GM12864 (cell line): ENCODE measurements at places on chromosomes 16 and 17.

GRCh38 chr16:50152351-50152806, 727 bp upstream of the TENT4B start:
- peak; percentile 80 for DNase-seq

- no peak for DNase-seq
Observed at GRCh38 chr16:11627822-11628457, 40.3 kb upstream of the SNN start.

GRCh38 chr16:31157136-31157535, 7.3 kb upstream of the PRSS36 start:
- DNase-seq: no peak

DNA sequence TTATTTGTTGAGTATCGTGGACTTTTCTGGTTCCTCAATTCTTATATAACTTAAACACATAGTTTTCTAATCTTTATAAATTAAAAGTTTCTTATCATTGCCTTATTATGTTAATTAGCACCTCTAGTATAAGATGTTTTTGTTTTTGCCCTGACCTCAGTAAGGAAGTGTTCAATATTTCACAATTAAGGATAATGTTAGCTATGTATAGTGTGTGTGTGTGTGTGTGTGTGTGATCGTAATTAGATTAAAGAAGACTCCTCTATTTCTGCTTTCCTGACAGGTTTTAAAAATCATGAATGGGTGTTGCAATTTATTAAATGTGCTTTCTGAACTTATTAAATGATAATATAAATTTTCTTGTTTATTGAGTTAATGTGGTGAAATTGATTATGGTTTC, 12.0 kb downstream of the IL21R start:
- no peak for DNase-seq

GRCh38 chr17:45009676-45010467, 41.6 kb downstream of the DCAKD start:
- DNase-seq: no peak

DNA sequence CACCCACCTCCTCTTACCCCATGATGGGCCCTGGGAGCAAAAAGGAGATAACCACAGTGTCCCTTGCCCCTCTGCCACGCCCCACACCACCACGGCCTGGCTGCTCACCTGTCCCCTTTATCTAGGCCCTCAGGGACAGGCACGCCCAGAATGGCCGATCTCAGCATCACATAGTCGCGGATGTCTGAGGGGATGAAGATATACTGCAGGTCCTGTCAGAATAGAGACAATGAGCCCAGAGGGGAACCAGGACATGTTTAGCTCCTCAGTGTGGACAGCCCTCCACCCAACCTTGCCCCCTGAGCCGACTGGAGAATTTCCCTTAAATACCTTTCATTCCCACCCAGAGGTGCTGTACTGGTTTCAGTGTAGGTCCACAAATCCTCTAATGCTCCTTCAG, 15.2 kb downstream of the ST6GALNAC2 start:
- no peak for DNase-seq

DNA sequence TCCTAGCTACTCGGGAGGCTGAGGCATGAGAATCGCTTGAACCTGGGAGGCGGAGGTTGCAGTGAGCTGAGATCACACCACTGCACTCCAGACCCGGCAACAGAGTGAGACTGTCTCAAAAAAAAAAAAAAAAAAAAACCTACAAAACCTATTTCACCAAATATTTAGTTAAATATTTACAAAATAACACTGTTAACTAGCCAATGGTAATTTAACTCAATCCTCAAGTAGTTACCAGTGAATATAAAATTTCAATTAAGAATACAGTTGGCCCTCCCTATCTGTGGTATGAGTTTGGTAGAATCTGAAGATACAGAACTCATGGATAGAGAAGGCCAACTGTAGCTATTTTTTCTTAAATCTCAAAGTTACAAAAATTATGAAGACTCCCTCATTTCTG, 247.4 kb downstream of the SOX9 start:
- no peak for DNase-seq

DNA sequence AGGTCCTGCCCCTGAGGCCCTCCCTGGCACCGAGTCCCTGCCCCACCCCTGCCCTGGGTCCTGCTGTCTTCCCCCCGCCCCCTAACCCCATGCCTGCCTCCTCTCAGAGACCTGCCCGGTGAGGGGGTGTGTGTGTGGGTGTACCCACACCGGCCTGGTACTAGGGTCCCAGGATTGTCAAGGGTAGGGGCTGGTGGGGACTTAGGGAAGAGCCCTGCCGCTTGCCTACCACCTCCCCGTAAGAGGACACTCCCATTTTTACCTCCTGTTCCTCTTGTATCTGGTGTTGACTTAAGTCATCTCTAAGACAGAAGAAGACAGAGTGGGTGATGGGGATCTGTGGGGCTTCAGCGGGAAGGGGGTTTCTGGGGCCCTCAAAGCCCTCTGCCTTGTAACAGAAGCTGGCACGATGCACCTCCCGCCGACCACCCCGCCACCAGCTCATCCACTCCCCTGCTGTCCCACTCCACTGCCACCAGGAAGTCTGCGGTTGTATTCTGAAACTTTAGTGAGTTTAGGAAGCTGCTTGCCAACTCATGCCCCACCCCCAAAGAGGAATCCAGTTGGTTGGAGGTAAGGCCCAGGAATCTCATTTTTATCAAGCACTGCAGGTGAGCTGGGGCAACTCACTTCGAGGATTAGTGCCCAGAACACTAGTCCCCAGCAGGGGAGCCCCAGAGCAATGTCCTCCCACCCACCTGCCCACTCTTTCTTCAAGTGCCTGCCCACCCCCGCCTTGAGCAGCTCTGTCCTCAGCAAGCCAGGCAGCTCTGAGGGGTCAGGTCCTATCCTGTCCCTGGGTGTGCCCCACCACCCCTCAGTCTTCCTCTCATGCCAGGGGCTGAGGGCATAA, 5.6 kb downstream of the SPATA32 start:
- no peak for DNase-seq

DNA sequence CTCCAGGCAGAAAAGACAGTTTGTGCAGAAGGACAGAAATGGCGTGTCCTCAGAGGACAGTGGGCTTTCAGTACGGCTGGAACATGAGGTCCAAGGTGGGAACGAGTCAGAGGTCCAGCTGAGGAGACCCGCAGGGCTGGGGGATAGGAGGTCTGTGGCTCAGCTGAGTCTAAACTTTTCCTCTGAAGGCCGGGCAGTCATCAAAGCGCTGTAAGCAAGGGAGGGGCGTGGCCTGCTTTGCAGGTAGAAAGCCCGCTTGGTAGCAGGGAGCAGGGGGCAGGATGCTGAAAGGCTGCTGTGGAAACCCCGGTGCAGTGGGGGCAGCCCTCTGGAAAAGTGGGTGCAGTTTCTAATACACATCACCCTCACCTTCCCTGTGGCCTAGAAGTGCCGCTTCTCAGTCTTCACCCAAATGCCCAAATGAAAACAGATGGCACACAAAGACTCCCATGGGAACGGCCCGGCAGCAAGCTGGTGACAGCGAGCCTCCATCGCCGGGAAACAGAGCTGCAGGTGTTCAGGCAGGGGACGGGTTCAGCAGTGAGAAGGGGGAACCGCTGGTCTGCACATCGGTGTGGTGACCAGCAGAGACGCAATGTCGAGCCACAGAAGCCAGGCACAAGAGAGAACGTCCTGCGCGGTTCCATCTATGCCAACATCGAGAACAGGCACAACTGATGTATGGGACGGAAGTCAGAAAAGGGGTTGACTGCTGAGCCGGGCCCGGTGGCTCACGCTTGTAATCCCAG, 12.2 kb upstream of the OSGIN1 start:
- no peak for DNase-seq

- no peak for DNase-seq
Observed at GRCh38 chr17:42673266-42673884, 3.4 kb downstream of the PLEKHH3 start.

DNA sequence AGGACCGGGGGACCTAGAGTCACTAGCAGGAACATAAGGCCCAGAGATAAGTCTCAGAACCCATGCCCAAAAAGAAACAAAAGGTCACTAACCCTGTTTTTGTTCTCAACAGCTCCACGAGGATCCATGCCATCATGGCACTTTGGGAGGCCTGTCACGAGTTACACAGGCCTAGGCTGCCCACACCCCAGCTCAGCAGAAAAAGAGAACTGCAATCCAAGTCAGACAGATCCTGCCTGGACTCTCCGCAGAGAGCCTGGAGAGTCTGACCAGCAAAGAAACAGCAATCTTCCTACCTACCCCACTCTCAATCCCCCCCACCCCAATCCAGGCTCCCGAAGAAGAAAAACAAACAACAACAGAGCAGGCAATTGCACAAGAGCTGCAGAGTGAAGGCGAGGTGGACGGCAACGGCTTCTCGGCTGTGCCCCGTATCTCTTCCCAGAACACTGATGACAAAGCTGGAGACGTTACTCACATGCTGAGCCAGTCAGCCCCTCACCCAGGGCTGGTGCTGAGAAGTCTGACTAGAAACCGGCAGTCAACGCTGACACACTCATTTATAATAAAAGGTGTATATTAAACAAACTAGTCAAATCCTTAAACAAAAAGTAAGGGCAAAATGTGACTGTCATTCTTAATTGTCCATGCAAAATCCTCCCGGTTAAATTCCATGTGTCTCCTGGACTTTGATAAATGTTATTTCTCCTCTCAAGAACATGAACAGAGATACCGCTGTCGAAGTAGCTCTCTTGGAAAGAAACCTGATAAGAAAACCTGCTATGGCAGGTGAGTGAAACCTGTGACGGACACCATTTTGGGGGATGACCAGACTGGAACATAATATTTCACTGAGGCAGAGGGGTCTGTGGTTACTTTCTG, 89.3 kb downstream of the SMG6 start:
- no peak for DNase-seq

GRCh38 chr17:72417627-72418026, 296.8 kb downstream of the SOX9 start:
- DNase-seq: no peak

- DNase-seq: no peak
Observed at GRCh38 chr16:88705076-88705684, 1.0 kb downstream of the RNF166 start.

DNA sequence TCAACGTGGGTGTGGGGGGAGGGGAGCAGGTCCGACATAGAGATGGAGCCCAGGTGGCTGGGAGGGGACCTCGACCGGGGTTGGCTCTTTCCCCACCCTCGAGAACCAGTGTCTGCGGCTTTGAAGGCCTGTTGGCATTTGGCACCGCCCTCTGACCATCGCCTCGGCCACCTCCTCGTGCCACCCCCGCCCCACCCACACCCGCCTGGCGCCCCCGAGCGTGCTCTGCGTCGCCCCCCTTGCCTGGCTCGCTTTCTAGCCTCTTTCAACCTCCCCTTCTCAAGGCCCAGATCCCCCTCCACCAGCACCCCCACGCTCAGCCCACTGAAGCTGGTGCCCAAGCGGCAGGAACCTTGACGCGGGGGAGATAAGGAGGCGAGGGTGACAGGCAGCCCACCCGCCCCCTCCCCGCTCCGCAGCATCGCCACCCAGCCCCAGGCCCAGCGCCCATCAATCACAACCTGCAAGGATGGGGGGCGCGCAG, 619 bp downstream of the CACNB1 start:
- DNase-seq: no peak

GRCh38 chr17:65531256-65532100, 30.0 kb downstream of the AXIN2 start:
- no peak for DNase-seq

DNA sequence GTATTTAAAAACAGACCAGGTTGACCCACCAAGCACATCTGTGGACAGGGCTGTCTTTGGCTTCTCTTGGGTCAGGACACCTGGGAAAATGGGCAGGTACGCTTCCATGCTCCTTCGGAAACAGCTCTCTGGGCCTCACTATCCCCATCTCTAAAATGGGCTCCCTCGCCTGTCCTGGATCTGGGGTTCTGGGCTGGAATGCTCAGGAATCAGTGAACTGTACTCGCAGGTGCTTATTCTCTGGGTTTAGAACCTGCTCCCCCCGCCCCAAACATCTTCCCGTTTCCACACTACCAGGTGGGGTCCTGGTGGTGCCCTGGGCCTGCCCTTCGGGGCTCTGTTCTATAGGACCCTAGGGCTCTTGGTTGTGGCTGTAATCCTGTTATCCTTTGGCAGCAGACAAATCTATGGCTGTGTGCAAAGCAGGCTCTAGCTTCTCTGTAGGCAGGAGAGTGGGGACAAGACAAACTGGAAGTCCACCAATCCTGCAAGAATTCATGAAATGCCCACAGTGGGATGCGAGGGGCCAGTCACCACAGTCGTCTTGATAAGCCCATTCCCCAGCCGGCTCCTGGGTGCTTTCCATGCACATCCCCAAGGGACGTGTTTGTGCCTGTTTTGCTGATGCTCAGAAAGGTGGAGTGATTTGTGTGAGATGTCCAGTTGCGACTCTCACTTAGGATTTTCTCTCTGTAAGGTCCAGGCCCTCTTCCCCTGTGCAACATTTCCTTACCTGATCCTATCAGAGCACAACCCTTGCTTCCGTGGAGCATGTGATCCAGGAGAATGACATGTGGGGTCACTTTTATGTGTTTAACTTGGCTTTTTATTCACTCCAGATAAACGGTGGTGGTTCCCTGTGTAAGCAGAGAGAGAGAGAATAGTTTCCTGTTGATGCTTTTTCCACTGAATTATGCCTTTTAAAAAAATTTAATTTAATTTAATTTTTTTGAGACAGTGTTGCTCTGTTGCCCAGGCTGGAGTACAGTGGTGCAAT, 37.2 kb downstream of the HAPSTR1 start:
- no peak for DNase-seq

GRCh38 chr17:1714427-1714979, 4.3 kb upstream of the TLCD2 start:
- no peak for DNase-seq

DNA sequence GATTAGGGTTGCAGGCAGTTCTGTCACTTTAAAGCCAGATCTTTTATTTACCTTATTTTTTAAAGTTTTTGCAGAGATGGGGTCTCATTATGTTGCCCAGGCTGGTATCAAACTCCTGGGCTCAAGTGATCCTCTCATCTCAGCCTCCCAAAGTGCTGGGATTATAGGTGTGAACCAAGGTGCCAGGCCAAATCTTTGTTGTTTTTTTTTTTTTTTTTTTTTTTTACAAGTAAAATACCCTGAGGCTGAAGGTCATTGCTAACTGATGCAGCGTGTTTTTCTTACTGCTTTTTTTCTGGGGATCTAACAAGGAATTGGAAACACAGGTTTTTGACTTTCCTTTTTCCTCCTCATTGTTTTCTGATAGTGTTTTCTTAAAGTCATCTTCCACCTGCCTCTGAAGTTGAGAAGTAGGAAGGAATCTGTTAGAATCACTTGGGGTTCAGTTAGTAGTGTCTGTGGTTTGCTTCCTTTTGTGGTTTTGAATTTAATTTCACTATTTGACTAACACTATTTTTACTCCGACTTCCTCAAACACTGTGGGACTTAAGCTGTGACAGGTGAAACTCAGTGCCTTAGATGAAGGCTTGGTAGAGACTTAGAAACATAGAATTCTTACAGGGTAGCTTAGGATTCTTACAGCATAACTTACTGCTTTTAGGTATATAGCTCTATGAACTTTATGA, 22.2 kb downstream of the CLTC start:
- DNase-seq: peak; percentile 63
